ENCODE measurements at places on chromosomes 4 and X. TPM values are rescaled to one million over a fixed set of nuclear protein-coding genes. Genes with fewer than 3 reads are reported as not detected.

MAGEH1 gene
- polyA plus RNA-seq = 26.5 TPM

POLN gene
- polyA plus RNA-seq = 0.85 TPM

ZFYVE28 gene
- not detected for polyA plus RNA-seq

MID1IP1 gene
- 8.0 TPM for polyA plus RNA-seq

- H3K4me1 ChIP-seq = no peaks in the 10 kb centered on the region
- no peak overlapping the region for H3K4me3 ChIP-seq
- H3K27me3 ChIP-seq = no peaks in the 10 kb centered on the region
- H3K36me3 ChIP-seq = no peaks in the 10 kb centered on the region
These were observed 40.5 kb downstream of the AGA start for GRCh38 chr4:177401658-177402273.

DNA sequence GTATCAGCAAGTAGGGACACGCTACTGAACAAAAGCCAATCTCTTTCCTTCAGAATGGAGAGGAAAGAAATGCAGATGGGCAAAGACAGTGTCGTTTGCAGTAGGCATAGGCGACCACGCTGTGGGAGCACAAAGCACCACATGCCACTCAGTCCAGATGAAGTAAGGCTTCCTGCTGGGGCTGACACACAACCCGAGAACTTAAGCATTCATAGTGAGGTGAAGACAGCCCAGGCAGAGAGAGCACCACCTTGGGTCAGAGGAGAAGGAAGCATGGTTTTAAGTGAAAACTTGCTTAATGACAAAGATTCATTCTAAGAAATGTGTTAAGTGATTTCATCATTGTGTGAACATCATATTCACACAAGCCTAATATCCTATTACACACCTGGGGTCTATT lies 238.8 kb downstream of the MGST2 start:
- no peaks in the 10 kb centered on the region for H3K27me3 ChIP-seq
- H3K36me3 ChIP-seq = no peaks in the 10 kb centered on the region
- no peaks in the 10 kb centered on the region for H3K4me1 ChIP-seq
- DNase-seq = no peak
- H3K4me3 ChIP-seq = no peak overlapping the region

GRCh38 chr4:40750461-40751258 lies 905 bp downstream of the NSUN7 start:
- no peak for DNase-seq
- H3K4me1 ChIP-seq = no peaks in the 10 kb centered on the region
- H3K36me3 ChIP-seq = no peaks in the 10 kb centered on the region

Data from GM12878 (cell line).